ENCODE measurements at places on chromosomes 2 and 18.
A peak's percentile ranks its signal among the peaks of the same experiment; 100 is the strongest.

GRCh38 chr2:24021122-24021998 is 11.5 kb downstream of the MFSD2B start:
- peak; percentile 46 for DNase-seq

GRCh38 chr18:54551590-54551989 is 39.5 kb upstream of the DYNAP start:
- no peak for DNase-seq

GRCh38 chr18:1777843-1778242 is 793.5 kb downstream of the METTL4 start:
- DNase-seq = no peak

- DNase-seq = no peak
Measured at GRCh38 chr18:45106331-45106774, 425.7 kb downstream of the SETBP1 start.

DNA sequence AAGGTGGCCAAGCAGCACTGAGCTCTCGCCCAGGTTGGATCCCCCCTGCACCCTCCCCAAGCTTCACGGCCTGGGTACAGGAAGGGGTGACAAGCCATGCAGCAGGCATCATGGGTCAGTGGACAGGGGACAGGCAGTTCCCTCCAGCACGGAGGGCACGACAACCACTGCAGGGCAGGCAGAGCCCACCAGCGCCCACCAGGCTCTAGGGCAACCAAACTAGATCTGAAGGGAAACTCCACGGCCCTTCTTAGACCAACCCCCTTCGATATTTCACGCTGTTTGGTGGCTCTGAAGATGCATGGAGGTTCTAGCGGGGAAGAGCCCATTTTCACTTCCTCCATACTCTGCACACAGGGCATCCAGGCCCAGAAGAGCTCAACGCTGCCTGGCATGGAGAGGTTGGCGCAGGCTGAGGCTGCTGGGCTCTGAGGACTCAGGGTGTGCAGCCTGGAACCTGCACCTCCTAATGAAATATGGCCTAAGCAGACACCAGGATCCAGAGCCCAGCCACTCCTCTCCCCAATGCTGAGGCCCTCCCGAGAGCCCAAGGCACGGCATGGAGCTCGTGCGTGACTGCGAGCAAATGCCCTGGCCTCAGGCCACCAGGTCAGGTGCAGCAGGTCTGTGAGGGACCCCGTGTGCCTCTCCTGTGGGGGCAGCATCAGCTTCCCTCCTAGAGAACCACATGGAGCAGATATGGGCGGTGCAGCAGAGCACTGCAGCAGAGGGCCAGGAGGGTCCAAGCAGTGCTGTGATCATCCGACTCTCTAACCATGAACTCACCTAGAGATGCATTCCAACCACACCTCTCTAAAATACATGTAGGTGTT is 8.7 kb upstream of the MTERF4 start:
- DNase-seq = no peak

DNA sequence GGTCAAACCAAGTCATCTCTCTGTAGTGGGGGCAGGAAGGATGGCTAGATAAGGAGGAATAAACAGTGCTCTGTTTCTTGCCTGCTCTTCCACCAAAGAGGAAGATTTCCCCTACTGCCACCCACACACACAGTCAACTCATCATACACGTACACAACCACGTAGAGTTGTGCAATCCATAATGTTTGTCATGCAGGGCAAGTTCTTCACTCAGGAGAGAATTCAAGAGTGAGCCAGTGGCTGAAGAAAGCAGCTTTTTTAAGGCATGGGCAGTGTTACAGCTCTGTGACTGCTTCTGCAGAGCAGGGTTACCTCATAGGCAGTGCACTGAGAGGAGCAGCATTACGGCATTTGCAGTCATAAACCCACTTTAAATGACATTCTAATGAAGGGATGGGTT is 283.0 kb downstream of the RND3 start:
- DNase-seq = no peak

GRCh38 chr18:47606526-47606925 is 323.9 kb downstream of the SMAD2 start:
- DNase-seq = no peak

GRCh38 chr18:2822213-2822921 is 24.4 kb upstream of the EMILIN2 start:
- DNase-seq = no peak

GRCh38 chr18:78659748-78660147 is 319.9 kb upstream of the SALL3 start:
- DNase-seq = peak; percentile 51

GRCh38 chr2:127645395-127646291 is at the start of gene GPR17:
TSS of gene GPR17 (plus strand) at chr2:127646153. CDS start at chr2:127650736, 4,583 bp downstream.
- DNase-seq = no peak

DNA sequence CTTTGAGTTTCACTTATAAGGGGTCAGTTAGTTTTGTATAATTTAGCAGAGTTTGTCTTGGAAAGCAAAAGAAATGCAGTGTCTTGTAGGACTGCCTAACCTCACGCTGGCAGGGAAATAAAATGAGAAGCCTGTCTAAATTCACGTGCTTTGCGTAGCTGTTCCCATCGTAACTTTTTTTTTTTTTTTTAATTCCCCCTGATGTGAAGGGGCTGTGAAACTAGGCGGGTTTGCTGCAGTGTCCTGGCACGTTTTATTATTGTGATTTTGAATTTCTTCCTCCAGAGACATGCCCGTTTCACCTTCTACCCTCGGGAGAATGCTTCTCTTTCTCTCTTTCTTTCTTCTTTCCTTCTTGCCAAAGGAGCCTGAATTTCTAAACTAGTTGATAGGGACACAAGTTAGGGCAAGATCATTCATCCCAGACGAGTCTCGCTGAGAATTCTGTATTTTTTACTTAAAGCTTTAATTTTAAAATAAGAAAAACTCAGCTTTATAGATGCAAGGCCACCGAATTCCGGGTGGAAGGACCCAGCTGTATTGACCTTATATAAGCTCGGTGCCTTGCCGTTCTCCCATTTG is 2.3 kb downstream of the MEIS1 start:
- no peak for DNase-seq

GRCh38 chr2:23639406-23639982 is 254.5 kb downstream of the KLHL29 start:
- DNase-seq = peak; percentile 24

DNA sequence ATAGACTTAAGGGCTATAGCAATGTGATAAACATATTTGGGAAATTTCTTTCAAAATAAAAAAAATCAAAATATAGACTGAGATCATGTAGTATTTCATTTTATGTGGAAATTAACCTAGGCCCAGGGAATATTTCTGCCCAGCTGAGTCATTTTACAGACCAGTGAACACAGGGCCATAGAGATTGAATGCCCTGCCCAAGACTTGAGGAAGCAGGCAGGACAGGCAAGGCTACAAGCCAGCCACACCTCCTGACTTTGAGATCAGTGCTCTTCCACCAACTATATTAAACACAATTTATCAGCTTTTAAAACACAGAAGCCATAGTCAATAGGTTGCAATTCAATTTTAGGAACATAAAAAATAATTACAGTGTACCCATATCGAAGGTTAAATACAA is 12.9 kb downstream of the CCDC148 start:
- DNase-seq = no peak
